ENCODE measurements at places on chromosomes 2 and 18.

DNA sequence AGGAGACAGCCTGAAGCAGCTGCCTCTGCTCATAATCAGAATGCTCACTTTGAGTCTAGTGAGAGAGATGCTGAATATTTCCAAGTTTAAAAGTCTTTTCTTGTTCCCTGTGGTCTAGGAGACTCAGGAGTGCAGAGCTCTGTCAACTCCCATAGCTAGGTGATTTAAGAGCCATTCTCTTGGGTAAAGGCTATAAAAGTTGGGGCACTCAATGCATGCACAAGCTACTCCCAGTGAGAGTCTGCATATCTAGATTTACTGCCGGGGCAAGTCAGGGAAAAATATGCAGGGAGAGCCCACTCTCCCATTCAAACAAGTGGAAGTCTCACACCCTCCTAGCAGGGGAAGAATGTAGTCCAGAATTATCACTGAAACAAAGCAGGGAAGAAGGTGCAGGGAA, 408.6 kb upstream of the KCNJ3 start:
- DNase-seq: no peak

GRCh38 chr18:69495841-69496533, 95.3 kb downstream of the DOK6 start:
- DNase-seq: no peak

DNA sequence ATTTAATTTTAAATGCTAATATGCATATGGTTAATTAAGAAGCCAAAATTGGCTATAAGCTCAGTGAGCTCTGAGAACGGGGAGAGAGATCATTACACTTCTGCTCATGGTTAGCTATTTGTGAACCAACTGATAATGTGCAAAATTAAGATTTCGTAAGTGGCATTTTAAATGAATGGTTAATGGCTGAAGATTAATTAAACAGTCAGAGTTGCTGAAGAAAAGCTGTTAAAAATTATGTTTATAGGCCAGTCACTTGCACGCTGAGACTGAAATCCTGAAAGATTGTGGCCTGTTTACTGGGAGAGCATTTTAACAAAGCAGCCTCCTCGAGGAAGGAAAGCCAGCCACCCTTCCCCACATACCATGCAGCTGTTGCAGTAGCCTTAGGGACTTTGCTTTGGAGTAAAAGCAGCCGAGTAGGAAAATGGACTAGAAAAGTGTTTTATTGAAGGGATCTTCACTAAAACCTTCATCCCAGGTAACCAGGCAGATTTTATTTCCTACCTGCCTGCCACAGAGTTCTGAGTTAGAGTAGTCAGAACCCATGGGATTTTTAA, 218.8 kb upstream of the NRP2 start:
- no peak for DNase-seq

DNA sequence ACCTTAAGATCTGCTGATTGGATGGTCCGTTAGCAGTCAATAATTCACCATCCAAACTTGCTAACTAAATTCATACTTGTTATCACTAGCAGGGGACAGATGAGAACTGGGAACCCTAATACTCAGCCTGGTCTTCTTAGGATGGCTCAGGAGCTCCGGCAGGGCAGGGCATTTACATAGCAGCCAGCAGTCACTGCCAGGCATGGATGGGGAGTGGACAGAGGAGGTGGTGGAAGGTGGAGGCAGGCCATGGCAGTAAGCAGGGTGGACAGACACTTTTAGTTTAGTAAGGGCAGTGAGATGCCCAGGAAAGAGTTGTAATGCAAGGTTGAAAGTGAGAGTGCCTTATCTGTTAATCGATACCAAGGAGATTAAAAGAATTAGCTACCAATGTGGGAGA, 392.2 kb upstream of the CHST9 start:
- no peak for DNase-seq

- no peak for DNase-seq
Measured at GRCh38 chr2:204201507-204201906, 264.9 kb downstream of the ICOS start.

- peak; percentile 72 for DNase-seq
Measured at GRCh38 chr2:122736279-122736678, 980.8 kb downstream of the TSN start.

DNA sequence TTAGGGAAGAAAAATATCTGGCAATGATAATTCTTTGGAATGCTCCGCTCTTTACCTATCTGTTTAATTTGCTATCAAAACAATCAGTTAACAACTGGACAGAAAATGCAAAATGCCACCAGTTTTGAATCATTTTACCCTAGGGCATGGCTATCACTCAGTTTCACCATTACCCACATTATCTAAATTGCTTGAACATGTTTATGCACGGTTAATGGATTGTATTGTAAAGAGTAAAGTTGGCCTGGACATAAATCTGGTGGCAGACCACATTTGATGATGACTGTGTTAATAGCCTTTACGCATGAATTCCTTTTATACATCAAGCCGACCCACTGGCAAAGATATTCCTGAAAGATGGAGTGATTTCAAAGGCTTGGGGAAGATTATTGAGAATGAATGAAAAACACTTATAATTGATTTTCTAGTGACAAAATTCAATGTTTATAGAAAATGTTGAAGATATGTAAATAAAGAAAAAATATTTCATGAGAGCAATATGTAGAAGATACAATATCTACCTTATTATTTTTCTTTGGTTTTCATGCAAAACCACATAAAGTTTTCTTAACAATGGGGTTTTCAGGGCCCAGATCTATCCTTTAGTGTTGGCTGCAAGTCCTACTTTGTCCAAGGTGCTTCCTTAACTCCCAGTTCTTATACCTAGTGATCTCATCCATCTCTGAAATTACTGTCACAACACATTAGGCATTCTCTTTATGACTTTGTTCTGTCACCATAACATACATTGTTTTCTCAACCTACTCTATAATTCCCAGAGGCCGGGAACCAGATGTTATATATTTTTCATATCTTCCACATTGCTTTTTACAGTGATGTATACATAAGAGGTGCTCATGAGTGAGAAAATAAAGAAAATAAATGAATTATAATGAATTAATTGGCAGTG, 265.1 kb downstream of the RIT2 start:
- DNase-seq: no peak

GRCh38 chr18:45481821-45482220, 133.5 kb upstream of the SLC14A2 start:
- DNase-seq: no peak

- DNase-seq: no peak
Measured at GRCh38 chr2:161427664-161428587, 11.8 kb downstream of the TBR1 start.

DNA sequence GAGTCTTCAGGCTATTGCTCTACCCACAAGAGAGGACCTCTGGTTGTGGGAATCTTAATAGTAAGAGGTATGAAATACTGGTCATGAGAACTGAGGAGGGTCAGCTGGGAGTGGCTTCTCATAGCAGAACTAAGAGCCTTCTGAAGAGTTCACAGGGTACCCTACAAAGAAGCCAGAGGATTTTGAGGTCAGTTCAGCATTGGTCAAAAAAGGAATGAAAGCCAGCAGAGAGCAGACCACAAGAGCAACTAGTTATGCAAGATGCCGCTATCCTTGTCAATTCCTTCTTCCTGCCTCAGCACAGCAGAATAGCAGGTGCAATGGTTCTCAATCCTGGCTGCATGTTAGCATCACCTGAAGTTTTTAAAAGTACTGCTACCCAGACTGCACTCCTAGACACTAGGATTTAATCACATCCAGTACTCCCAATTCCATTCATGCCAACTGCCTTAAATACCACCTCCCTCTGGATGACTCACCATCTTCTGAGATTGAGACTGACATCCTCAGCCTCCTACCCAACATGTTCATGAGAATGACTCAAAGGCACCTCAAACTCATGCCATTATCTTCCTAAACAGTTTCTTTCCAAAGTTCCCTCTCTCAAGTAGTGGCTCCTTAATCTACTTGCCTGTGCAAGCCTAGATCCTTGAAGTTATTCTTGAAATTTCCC, 81.0 kb upstream of the RBMS1 start:
- DNase-seq: peak; percentile 67

- DNase-seq: no peak
Measured at GRCh38 chr2:169661265-169661664, 32.9 kb downstream of the CFAP210 start.

DNA sequence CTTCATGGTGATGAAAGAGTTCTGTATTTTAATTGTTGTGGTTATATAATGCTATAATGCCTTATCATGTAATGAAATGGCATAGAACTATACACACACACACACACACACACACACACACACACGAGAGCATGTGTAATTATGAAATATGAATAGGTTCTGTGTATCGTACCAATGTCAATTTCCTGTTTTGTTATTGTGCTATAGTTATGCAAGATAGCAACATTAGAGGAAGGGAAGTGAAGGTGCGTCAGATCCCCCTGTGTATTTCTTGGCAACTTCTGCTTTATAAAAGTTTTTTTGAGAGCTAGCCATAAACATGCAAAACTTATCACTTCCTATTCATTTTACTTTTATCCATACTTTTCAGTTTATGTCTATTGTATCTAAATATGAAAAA, 60.7 kb upstream of the ARHGAP15 start:
- DNase-seq: no peak

- no peak for DNase-seq
Measured at GRCh38 chr2:207408086-207408794, 121.5 kb upstream of the CREB1 start.

DNA sequence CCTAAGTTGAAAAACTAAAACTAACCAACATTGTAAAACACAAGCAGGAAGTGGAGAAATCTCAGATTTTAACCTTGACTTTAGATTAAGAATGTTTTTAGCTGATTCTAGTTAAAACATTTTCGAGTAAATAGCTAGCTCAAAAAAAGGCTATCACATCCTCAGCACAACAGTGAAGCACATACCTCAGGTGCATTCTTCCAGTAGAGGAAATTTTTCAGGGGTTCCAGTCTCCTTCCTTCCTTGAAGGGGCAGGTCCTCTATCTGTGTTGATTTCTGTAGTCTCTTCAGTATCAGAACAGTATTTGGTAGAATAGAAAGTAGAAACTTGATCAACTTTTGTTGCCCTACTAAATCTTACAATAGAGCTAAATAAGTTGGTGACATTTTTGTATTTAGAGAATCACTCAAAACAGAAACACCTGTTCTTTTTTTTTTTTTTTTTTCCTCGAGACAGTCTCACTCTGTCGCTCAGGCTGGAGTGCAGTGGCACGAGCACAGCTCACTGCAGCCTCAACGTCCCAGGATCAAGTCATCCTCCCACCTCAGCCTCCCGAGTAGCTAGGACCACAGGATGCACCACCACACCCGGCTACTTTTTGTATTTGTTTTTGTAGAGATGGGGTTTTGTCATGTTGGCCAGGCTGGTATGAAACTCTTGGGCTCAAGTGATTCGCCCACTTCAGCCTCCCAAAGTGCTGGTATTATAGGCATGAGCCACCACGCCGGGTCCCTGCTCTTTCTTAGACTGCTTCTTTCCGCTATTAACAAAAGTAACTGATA, 6.9 kb upstream of the GPR155 start:
- no peak for DNase-seq

DNA sequence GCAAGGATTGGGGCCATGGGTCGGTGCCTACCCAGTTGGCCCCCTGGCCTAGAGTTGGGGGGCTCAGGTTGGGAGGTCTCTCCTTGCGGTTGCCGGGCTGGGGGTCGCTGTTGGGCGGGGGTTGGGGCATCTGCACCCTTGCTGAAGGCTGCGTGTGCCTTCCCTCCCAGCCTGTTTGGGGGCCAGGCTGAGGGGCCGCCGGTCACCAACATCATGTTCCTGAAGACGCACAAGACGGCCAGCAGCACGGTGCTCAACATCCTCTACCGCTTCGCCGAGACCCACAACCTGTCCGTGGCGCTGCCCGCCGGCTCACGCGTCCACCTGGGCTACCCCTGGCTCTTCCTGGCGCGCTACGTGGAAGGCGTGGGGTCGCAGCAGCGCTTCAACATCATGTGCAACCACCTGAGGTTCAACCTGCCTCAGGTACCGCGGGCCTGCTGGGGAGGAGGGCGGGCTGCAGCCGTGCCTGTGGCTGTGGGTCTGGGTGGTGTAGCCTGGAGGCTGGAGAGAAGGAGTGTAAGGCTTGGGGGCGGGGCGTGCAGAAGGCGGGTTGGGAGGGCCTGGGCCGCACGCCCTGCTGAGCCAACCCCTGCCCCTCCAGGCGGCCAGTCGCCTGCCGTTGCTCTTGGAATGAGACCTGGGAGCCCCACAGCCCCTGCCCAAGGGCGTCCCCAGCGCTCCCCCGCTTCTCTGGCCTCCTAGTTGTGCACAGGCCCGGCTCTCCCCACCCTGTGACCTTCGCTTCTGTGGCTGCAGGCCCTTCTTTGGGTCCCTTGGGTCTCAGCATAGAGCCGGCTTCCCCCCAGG, 7.2 kb upstream of the NEU4 start:
- no peak for DNase-seq

DNA sequence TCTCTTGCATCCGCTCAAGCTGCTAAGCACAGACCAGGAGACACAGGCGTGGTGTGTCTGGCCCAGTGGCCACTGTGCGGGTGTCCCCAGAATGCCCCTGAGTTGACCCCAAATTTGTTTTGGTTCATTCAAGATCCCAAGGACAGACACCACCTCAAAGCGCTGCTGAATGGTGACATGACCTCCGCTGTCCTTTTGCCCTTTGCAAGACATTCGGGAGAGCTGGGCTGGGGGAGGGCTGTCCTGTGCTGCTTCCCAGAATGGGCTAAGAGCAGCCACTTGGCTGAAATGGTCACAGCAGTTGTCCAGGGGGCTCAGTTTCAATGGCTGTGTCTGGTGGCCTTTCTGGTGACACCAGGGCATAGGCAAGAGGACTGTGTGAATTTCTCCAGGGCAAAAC, 84.1 kb downstream of the SMIM21 start:
- no peak for DNase-seq

GRCh38 chr2:16235747-16236146, 295.4 kb downstream of the MYCN start:
- DNase-seq: no peak

DNA sequence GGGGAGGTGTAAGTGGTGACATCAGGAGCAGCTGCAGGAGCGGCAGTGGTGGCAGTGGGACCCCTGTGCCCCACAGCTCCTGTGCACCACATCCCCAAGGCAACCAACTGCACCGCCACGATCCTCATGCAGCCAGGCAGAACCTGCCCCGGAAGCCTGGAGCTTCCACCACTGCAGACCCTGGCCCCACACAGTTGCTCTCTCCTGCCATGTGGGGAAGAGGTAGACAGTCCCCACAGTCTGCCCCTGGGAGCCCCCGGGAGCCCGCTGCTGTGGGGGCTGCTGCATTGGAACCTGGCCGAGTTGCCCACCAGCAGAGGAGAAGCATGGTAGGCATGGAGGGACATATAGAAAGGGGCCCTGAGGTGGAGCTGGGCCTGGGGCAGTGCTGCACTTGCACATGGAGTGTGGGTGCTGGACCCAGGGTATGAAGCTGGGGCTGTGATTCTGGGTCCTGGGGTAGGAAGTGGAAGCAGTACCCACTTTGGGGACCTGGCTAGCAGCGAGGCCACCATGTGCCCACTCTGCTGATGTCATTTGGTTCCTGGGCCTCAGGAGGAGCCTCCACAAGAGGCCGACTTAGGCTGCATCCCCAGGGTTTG, 623.3 kb upstream of the LRRTM4 start:
- no peak for DNase-seq

DNA sequence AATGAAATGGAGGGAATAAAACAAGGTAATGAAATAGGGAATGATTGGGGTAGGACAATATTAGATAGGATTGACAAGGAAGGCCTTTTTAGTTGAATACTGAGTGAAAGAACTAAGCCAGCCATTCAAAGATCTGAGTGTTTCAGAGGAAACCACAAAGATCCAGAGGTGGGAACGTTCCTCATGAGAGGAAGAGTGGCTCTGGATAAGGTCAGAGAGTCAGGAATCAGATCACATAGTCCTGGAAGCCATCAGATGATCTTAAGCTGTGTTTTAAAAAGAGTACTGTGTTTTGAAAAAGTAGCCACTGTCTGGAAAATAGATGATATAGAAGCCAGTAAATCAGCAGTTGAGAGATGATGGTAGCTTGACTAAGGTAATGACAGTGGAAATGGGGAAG, 11.8 kb downstream of the TTLL4 start:
- no peak for DNase-seq

GRCh38 chr18:59024829-59025228, 114.9 kb upstream of the SEC11C start:
- DNase-seq: no peak

Measured in RCC 7860 (cell line).